ENCODE measurements at places on chromosomes 1 and 21.

DNA sequence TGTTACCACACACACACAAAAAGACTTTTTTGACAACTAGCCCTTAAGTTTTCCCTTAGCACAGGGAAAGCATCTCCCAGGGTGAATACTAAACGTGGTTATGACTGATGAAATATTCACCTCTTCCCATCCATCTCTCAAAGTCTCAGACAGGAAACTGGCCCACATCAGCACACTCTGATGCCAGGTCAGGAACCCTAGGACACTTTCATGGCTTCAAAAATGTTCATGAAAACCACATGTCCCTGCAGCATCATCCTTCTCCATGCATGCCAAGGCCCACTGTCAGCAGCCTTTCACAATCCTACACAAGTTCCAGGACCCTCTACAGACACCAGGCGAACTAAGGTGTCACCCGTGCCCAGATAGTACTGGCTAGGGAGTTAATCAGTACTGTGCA is 68.7 kb downstream of the DNTTIP2 start:
- no peak for DNase-seq

- DNase-seq, result no peak
Measured at GRCh38 chr1:210231846-210232510, 618 bp upstream of the SERTAD4 start.

DNA sequence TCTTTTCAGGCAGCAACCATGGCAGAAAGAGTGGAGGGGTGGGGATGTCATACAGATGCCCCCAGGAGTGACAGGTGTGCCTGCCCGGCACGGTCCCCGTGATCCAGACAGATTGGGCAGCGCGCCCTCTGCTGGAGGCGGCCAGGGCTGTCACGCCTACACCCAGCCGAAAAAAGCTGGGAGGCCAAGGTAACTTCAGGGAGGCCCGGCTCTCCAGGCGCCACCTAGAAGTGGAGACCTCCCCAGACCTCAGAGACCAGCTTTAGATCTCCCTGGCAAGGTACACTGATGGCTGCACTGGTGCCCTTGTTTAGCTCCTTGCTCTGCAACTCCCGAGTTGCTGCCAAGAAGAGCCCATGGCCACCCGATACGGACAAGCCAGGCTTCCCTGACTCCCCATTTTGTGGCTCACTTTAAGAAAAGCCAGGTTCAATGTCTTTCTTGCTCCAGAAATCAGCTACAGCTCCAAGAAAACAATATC is 6.6 kb downstream of the GOLT1A start:
- DNase-seq, result peak; percentile 62

GRCh38 chr1:53765657-53766056 is 26.7 kb upstream of the GLIS1 start:
- peak; percentile 36 for DNase-seq

- DNase-seq, result no peak
Measured at GRCh38 chr1:24960071-24960801, 30.2 kb upstream of the RUNX3 start.

DNA sequence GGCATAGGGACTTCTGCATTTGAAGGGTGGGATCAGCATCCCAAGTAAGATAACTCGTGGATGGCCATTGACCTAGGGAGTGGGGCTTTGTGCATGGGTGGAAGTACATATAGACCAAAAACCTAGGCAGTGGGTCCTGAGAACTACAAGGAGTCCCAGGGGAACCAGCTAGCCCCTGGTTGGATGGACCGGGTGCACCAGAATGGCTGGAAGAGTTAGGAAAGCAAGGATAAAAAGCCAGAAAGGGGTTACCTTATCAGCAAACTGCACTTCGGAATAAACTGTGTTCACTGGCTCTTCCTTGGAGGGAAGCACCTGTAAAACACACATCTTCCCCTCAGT is 26.6 kb upstream of the SLAMF6 start:
- DNase-seq, result no peak

GRCh38 chr1:17235135-17235885 is 13.6 kb upstream of the PADI3 start:
- no peak for DNase-seq

- no peak for DNase-seq
Measured at GRCh38 chr1:38580594-38580993, 279.0 kb downstream of the RRAGC start.

DNA sequence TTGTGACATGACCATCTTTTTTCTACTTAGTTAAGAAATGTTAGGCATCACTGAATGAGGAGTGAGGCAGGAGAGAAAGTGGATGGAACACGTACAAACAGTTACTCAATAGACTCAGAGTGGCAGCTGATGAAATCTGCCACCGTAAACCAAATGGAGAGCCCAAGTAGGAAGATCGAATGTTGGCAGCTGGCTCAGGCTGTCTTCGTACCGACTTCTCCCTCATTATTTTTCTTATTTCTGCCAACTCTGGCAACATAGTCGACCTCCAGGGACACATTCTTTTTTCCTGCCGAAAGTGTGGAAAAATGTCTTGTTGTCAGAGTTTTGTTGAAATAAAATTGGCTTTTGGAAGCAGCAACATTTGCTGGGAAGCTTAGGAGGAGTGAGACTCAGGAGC is 143.3 kb downstream of the GREM2 start:
- DNase-seq, result no peak
